HepG2 (cell line): ENCODE measurements at places on chromosomes 2 and 18. TPM values are rescaled to one million over a fixed set of nuclear protein-coding genes. Genes with fewer than 3 reads are reported as not detected.

DNA sequence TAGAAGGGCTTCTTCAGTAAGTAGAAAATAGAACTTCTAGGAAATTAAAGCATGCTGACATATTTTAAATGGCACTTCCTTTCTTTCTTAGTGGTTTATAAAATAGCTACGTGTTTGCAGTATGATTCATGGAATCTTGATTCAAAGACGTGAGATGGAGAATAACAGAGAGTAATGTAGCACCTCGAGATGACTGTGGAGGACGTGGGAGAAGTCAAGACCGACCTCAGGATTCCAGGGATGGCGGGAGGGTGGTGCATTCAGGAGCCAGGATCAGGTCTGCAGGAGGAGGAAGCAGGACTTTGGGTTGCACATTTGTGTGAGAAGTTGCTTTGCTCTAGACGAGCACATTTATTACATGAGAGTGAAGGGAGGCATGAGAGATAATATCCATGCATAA lies 56.0 kb downstream of the DCDC2C start:
- DNase-seq: no peak

Gene IL1RL2
- 0.03 TPM in 1 of 2 replicates, not detected in the other for polyA plus RNA-seq

DNA sequence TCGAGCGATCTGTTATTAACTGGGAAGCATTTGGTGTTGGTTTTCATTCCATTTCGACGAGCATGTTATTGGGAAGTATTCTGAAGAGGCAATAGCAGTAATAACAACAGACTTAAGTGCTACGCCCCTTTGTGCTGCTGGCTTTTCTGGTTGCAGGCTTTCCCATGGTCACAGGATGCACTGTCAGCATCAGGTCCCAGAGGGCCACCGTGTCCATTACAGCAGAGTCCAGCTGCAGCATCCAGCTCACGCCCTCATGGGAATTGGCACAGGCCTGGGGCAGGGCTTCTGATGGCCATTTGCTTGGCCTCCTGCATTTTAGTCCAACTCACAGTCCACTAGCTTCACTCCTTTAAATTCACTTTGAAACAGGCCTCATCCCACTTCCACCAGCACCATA lies 44.4 kb downstream of the BCL2L11 start:
- DNase-seq: no peak

DNA sequence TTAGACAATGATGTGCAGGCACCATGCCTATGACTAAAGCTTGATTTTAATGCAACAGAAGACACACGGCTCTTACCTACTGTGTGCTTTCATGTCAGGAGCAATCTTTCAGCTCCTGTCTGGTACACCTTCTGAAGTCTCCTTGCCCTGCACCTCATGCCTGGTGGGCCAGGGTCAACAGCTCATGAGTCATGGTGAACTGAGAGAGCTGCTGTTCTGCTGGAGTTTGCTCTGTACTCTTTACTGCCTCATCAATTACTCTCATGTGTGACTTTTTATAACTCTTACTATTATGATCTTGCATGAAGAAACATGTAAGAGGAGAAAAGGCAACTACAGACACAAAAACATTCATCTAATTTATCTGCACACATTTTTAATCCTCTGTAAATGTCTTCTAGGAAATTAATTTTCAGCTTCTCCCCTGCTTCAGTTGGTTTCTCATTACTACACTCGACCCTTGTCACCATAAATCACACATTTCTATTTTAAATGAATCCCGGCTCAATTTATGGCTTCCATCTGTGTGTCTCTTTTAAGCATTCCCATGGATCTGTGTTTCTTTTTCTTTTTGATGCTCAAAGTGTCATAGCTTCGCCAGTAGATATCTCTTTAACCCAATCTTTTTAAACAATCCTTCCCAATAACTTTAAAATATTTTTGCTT lies 9.7 kb downstream of the SERPINB7 start:
- DNase-seq: no peak

- DNase-seq: no peak
Observed at GRCh38 chr2:168752361-168752760, 50.1 kb upstream of the NOSTRIN start.

DNA sequence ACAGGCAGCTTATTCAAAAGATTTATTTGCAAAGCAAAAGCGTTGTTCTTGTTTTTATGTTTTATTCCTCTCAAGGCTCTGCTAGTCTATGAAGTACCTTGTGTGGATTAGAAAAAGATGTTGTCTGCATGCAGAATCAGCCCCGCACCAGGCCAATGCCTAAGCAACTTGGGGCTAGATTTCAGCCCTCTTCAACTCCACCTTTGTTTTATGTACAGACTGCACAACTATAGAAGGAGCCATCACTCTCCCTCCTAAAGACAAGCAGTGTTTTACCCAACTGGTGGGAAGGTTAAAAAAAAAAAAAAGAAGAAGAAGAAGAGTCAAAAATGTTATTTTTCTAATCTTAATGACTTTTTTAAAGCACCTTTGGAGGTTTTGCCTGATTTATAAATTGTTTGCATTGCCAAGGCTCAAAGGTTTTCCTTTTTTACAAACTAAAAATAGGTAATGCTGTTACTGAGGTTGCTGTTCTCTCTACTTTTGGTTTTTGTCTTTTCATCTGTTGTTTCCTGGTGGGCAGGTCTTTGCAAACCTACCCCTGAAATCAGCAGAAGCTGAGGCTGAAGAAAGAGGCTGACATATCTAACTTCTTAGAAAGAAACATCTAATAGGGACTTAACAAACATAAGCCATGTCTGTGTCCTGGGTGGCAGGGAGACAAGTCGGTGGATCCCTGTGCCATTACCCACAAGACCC lies 164.0 kb downstream of the SLC39A10 start:
- no peak for DNase-seq

Gene MLPH
- polyA plus RNA-seq: 0.12 and 0.27 TPM in 2 replicates
